Stimulated activated CD4-positive, alpha-beta T cell treated with anti-CD3 and anti-CD28 coated beads, TNF-alpha, amount 100 ng/mL, for 1 hour (primary cell): ENCODE measurements at places on chromosomes 6 and 20.

GRCh38 chr6:101770116-101770515, 376.6 kb downstream of the GRIK2 start:
- DNase-seq = no peak

DNA sequence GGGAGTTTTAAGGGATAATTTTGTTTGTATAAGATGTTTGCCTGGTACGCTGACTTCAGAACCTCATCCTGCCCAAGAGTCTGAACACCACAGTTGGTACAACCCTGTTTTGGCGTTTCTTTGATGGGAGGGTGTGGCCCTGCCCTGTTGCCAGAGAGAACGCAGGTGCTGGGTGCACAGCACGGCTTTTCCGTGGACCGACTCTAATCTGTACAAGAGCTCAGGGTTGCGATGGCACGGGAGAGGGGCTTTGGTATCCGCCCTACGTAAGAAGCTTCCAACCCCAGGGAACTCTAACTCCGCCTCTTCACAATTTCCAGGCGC, 1.3 kb downstream of the CYP24A1 start:
- no peak for DNase-seq

- DNase-seq = no peak
Measured at GRCh38 chr6:40399888-40400457, 187.2 kb downstream of the LRFN2 start.

GRCh38 chr20:11850901-11851300, 66.8 kb upstream of the BTBD3 start:
- DNase-seq = no peak

DNA sequence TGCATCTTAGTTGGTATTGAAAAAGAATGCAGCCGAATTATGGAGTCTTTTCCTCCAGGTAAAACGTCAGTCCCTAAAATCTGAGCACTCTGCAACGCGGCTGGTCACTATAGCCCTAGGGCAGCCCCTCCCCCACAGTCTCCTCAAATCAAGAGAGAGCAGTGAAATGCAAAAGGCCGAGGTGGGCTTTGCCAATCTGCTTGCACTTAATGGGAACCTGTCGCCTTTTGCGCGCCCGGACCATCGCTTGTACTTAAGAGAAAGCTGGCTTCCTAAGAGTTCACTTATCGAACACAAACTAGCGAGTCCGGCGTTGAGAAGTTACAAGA, 447 bp downstream of the MCM3 start:
- DNase-seq = no peak

DNA sequence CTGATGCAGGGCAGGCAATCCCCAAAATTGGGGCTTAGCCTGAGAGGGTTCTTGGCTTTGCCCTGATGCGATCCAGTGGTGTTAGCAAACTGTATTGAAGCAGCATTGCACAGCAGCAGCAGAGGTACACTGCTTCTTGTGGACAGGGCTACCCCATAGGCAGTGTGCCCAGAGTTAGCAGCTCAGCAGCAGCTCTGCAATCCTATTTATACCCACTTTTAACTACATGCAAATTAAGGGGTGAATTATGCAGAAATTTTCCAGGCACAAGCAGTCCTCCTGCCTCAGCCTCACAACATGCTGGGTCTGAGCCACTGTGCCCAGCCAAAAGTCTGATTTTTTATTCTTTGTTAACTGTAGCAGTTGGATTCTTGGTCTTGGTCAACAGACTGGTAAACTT, 3.8 kb downstream of the C20orf173 start:
- DNase-seq = no peak

DNA sequence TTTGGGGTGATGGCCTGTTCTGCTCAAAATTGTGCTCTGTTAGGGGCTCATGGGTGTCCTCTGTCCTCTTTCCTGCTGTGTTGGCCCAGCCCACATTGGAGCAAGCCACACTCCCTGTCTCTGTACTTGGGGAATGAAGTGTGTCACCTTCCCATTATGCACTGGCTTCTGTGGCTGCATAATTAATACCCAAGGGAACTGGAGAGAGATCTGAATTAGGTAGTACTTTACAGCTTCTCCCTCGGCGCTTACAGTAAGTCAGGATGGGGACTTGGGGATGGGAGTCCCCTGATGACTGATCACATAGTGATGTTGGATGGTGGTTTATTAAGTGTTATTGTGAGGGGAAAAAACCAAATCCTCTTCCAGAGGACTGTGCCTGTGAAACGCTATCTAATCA, 116.6 kb downstream of the FOXO3 start:
- DNase-seq = no peak

DNA sequence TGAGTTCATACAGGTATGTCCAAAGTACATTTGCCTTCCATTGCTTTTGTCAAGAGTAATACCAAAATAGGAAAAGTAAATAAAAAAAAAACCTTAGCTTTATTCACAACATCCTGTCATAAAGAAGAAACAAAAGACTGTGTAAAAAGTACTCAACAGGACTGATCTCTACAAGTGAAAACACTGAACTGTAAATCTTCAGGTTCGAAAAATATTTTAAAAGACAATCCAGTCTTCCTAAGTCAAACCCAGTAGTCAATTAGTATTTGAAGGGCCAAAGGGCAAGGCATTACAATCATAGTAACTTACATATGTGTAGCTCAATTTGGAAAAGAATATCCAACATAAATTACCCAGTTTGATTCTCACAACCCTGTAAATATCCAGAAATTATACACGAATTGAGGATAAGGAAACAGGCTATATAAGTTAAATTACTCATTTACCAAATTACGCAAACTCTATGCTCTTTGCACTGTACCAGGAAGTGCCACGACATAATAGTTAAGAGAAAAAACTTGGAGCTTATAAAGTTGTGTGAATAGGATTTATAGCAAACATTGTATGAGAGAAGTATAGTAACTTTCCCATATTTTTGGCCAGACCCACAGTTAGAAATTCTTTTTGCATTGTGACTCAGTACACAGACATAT, 21.2 kb downstream of the PTPRK start:
- no peak for DNase-seq

- no peak for DNase-seq
Measured at GRCh38 chr6:136435101-136435500, 115.1 kb downstream of the MAP7 start.

DNA sequence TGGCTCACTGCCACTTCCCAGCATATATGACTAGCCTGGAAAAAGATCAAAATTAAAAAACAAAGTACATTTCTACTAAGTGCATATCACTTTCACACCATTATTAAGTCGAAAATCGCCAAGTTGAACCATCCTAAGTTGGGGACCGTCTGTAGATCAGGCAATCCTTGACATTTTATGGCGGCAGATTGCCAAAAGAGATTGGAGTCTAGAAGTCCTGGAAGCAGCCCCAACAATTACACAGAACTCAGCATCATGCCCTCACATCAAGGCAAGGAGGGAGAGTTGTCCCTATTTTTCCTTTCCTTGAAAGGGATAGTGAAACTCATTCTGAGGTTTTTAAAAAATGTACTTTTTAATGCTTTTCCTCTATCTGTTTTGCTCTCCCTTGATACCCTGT, 30.7 kb downstream of the SLC22A3 start:
- no peak for DNase-seq

- DNase-seq = no peak
Measured at GRCh38 chr20:1964659-1965405, 29.0 kb downstream of the PDYN start.
